ENCODE measurements at places on chromosomes 11 and 22.

GRCh38 chr11:69926376-69927050 is 107.3 kb upstream of the FGF3 start:
- DNase-seq, result no peak

- peak; percentile 21 for DNase-seq
Measured at GRCh38 chr11:8262552-8263108, 1.0 kb downstream of the LMO1 start.

DNA sequence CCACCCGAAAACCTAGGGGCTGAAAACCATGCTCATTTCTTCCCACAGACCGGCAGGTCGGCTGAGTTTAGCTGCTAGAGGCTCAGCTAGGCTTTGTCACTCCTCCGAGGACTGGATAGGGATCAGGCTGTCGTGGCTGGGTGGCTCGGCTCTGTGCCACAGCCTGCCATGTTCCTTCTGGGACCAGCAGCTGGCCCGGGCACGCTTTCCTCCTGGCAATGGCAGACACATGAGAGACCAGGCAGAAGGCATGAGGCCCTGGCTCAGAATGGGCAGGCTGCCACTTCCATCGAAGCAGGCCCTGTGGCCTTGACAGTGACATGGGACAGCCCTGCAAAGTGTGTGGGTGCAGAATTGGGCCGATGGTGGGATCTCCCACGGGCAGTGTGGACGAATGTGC is 20.9 kb downstream of the PARVG start:
- DNase-seq, result no peak

DNA sequence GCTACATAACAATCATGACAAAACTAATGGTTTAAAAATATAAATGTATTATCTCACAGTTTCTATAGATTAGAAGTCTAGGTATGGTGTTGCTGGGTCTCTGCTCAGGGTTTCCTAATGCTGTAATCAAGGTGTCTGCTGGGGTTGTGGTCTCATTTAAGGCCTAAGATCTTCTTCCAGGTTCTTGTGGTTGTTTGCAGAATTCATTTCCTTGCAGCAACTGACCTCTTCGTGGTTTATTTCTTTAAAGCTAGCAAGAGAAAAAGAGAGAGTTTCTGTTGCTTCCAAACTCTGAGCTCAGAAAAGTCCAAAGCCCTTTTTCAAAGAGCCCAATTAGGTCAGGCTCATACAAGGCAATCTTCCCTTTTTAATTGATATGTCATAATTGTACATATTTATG is 452.7 kb upstream of the CCDC179 start:
- DNase-seq, result no peak

Measured in bronchial epithelial cell (primary cell).